Testis (tissue), 5 donors: ENCODE measurements at places on chromosomes 6 and 20. TPM values are rescaled to one million over a fixed set of nuclear protein-coding genes. Genes with fewer than 3 reads are reported as not detected.

DNA sequence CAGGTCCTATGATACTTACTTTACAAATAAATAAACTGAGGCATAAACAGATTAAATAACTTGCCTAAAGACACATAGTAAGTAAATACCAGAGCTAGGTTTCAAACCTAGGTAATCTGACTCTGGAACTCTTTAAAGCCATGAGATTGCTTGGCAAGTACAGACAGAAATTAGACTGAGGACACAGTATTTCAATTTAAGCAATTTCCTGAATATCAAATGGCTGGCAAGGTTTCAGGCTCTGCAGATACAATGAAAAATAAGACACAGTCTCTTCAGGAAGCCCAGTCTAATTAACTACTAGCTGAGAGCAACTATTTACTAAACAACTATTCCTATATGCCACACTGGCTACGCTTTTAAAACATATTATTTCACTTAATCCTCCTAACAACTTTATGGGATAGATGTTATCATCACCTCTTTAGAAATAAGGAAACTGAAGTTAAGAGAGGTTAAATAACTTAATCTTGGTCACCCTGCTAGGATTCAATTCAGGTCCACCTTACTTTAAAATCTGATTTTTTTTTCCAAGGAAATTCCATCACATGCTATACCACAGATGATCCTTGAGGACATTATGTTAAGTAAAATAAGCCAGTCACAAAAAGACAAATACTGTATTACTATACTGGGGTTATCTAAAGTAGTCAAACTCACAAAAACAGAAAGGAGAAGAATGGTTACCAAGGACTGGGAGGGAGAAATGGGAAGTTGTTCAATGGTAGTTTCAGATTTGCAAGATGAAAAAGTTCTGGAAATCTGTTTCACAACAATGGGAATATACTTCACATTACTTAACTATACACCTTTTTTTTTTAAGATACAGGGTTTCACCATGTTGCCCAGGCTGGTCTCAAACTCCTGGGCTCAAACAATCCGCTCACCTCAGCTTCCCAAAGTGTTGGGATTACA lies 4.1 kb downstream of the TRPC4AP start:
- DNase-seq: no peak

DNA sequence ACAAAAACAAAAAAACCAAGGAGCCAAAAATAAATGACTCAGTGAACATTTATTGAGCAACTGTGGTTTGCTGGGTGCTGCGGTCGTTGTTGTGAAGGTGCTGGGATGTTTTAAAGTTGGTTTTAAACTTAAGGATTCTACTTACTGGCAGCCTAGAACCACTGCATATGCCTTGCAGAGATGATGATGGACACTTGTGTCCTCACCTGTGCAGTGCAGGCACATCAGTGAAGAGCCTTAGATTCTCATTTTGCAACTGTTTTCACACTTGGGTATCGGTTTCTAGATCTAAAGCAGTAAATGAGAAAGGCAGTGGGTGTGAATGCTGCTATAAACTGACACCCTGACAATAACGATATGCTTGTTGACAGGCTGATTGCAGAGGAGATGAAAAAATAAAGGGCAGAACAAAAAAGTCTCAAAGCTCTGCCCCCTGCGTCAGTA lies 68.8 kb downstream of the UTRN start:
- DNase-seq: no peak

DNA sequence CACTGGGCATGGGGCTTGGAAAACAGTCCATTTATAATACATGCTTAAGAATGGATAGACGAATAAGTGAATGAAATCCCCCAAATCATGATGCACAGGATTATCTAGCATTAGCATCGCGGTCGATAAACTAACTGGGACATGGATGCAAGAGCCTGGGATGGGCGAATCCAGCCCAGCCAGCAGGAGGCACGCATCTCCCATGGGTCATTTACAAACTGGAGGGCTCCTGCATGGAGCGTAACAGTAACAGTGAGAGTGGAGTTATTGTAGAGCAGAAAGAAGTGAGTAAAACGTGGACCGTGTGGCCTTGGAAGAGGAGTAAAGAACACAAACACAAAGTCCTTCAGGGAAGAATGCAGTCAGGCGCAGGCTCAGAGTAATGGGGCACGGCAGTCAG lies 136.5 kb downstream of the AGPAT4 start:
- DNase-seq: no peak

GRCh38 chr6:127460465-127460864 lies 1.3 kb upstream of the KIAA0408 start:
- no peak for DNase-seq

GRCh38 chr6:35230950-35231349 lies 17.2 kb downstream of the SCUBE3 start:
- DNase-seq: no peak

- no peak for DNase-seq
Measured at GRCh38 chr6:169363590-169363989, 109.9 kb upstream of the THBS2 start.

- peak; percentile 37 for DNase-seq
Measured at GRCh38 chr20:34311118-34312023, 8.2 kb upstream of the AHCY start.

DNA sequence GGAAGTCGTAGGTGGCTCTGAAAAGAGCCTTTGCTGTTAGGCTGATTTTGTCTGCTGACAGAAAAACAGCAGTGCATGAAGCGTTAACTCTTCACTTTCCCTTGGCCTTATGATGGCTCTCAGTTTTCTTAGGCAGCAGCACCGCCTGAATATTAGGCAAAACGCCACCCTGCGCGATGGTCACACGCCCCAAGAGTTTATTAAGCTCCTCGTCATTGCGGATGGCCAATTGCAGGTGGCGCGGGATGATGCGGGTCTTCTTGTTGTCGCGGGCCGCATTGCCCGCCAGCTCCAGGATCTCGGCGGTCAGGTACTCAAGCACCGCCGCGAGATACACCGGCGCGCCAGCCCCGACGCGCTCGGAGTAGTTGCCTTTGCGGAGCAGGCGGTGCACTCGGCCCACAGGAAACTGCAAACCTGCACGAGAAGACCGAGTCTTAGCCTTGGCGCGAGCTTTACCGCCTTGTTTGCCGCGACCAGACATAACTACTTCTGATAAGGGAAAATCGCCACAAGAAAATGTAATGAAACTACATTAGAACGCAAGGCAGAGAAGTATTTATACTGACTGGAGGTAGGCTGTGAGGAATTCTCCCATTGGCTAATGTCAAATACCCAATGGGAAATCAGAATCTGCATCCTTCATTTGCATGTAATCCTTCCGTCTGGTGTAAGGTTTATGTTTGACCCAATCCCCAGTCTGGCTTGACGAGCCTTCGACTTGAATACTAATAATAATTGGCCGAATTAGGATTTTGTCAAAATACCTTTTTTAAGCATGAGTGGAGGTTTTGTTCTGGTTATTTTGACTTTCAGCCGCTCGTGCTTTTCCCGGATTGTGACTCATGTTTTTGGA lies 53.9 kb upstream of the HFE start:
- DNase-seq: peak; percentile 87

LPA gene
- total RNA-seq: 2.4 TPM

NR2E1 gene
- total RNA-seq: 0.12 TPM

SULF2 gene
- 95.6 TPM for total RNA-seq

THBD gene
- total RNA-seq: 65.0 TPM

PKHD1 gene
- total RNA-seq: 1.3 TPM
